Ecto neural progenitor cell (in vitro differentiated cells): ENCODE measurements at places on chromosomes 4 and X.

GRCh38 chr4:171583790-171584189 lies 229.4 kb upstream of the GALNTL6 start:
- no peak for DNase-seq

DNA sequence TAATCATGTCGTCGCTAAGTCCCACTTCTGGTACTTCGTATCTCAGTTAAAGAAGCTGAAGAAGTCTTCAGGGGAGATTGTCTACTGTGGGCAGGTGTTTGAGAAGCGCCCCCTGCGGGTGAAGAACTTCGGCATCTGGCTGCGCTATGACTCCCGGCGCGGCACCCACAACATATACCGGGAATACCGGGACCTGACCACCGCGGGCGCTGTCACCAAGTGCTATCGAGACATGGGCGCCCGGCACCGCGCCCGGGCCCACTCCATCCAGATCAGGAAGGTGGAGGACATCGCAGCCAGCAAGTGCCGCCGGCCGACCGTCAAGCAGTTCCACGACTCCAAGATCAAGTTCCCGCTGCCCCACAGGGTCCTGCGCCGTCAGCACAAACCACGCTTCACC lies 11.3 kb downstream of the PNCK start:
- DNase-seq: peak; percentile 65

DNA sequence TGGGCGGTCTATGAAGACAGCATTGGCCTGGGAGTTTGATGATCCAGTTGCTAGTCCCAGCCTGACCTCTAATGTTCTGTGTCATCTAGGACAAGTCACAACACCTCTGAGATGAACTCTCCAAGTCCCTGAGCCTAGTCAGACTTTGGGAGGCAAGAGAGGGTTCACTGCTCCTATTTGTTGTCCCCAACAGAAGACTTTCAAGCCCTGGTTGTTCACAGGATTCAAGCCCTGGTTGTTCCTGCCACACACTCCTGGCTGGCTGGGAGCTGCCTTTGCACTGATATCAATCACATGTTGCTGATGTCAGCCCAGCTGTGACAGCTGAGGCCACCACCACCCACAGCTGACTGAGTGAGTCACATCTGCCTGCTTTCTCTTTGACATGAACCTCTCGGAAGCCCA lies 253.2 kb upstream of the RASGEF1B start:
- peak; percentile 55 for DNase-seq

DNA sequence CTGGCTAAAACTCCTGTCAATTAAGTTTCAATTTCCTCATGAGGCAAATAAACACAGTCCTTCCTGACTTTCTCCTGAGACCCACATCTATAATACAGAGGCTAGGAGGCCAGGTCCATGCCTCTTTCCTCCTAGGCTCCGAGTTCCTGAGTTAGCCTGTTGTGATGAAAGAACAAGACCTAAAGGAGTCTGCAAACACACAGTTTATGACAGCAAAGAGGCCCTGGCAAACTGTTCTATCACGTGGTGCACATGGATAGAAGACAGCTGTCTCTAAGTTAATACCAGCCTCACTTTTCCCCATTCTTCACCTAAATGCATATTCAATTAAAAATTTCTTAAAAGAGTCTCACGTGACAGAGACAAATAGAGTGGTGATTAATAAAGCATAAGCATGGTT lies 145.2 kb downstream of the TET2 start:
- DNase-seq: no peak

DNA sequence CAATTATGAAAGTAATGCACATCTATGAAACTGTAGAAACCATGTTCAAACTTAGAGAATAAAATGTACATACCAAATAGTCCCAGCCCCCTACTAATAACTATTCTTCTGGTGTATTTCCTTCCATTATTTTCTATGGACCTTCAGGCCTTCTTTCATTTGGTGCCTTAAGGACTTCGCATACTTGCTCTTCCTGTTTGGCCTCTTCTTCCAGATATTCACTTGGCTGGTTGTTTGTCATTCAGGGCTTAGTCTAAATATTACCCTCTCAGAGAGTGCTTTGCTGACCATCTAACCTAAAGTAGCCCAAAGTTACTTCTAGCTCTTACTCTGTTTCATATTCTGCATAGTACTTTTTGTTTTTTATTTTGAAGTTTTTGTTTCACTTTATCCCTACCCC lies 70.3 kb upstream of the ARMCX2 start:
- no peak for DNase-seq

GRCh38 chr4:35723973-35724372 lies 520.3 kb downstream of the ARAP2 start:
- DNase-seq: no peak

DNA sequence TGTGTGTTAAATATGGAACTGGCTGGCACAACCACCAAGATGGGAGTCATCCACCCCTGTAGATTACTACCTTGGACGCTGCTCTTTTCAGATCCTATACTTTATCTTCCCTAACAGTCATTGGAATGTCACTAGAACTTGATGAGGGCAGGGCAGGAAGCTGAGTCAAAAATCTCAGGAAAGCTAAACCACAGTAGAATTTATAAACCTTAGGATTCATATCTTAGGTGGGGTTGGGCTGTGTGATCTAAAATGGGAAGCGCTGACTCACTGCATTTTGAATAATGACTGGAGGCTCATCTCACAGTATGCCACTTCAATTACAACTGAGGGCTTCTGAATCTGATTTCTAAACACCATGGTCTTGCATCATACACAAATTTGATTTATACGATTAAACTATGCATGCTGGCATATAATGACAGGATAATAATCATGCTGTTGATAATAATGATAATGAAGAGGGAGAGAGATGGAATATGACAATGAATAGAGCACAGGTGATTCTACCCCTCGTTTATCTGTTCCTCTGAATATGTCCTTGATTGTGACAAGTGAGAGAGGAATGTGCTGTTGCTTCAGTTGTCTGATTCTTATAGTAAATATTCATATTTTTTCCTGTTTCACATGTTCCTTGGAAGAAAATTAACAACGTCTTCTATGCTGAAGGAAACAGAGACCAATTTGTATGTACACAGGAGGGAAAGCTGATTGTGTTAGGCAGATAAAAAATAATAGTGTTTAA lies 270.3 kb upstream of the HS3ST1 start:
- DNase-seq: no peak

GRCh38 chr4:104641418-104641817 lies 146.7 kb upstream of the CXXC4 start:
- no peak for DNase-seq

DNA sequence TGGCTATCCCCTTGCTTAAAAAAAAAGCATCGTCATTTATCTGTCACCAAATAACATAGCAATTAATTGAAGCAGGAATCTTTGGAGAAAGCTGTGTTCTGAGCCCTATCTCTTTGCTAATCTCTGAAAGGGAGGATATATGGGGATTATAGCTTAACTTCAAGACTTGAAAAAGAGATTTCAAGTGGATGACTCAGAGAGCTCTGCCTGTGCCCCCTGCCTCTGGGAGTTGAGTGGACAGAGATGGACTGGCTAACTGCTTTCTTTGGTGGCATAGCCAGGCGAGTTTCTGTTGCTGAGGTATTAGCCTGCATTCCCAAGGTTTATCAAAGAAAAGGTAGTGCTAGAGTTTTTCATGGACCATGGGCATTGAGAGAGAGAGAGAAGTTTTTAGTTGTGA lies 91.6 kb downstream of the DDIT4L start:
- no peak for DNase-seq

GRCh38 chrX:71107762-71108360 lies 1.3 kb upstream of the CXorf65 start:
- DNase-seq: no peak

- DNase-seq: no peak
These were observed 67.5 kb downstream of the RBM47 start for GRCh38 chr4:40562208-40562607.

- DNase-seq: no peak
These were observed 607.0 kb downstream of the TRAM1L1 start for GRCh38 chr4:116478343-116478742.

DNA sequence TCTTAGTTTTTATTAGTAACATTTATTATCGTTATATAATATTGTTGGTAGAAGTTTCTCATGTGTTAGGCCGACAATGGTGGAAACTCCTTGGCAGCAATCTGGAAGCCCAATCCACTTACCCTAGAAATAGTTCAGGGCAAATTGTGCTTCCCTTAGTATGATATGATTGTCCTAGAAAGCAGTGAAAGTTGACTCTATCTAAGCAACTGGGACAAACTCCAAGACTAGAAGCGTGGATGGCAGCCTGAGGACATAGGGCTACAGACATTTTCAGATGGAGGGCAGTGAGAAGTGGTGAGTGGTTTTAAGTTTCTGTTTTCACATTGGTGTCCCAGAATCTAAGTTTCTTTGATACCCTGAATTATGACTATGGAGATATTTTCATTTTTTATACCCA lies 63.3 kb upstream of the TRPC3 start:
- no peak for DNase-seq

GRCh38 chrX:153669174-153669890 lies 4.3 kb downstream of the PNCK start:
- DNase-seq: peak; percentile 60

GRCh38 chrX:106725931-106726330 lies 570 bp upstream of the RNF128 start:
- no peak for DNase-seq

DNA sequence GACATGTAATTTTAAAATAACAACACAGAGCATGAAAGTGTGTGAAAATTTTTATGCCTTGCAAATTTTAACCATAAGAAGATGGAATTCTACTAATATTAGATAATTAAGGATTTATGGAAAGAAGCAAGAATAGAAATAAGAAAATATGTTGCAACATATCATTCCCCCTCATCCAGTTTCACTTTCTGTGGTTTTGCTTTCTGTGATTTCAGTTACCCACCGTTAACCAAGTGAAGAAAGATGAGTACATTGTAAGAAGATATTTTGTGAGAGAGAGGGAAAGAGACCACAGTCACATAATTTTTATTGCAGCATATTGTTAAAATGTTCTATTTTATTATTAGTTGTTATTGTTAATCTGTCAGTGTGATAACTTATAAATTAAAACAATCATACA lies 77.9 kb downstream of the ADAM29 start:
- no peak for DNase-seq

- DNase-seq: no peak
These were observed 62.4 kb downstream of the AFF2 start for GRCh38 chrX:148562846-148563245.

- no peak for DNase-seq
These were observed 671.7 kb upstream of the NR3C2 start for GRCh38 chr4:149113804-149114430.

GRCh38 chrX:124737771-124738170 lies 391.4 kb downstream of the SH2D1A start:
- DNase-seq: no peak

- DNase-seq: no peak
These were observed 241.5 kb downstream of the MAML3 start for GRCh38 chr4:139912445-139912844.

GRCh38 chr4:76197971-76198410 lies 15.6 kb downstream of the SCARB2 start:
- no peak for DNase-seq

DNA sequence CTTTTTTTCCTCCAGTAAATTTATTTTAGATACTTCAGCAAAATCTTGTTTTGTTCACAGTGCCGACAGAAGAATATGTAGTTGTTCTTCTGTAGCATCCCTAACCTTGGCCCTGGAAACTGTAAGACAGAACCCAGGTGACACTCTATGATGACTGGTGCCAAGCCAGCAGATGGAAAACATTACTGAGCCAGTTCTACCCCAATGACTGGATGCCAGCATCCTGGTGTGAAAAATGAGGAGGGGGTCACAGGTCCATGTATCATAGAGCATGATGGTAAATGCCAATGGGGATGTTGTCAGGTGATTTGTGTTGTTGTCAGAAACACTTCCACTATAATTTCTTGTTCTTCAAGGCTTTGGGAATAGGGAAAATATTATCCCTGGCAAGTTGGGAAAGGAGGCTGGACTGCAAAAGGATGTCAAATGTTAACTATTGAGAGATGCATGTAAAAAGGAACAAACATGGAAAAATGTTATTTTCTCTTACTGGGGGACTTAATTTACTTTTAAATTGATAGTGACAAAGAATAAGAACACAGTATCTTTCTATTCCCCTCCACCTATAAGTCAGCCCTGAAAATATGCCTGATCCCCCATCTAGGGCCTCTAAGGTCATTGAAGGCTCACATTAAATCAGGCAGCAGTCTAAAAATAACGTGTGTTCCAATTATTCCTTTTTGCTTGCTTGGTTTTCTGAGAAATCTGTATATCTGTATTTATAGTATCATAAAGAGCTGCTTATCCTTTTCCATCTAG lies 159.8 kb downstream of the RASL11B start:
- DNase-seq: no peak

DNA sequence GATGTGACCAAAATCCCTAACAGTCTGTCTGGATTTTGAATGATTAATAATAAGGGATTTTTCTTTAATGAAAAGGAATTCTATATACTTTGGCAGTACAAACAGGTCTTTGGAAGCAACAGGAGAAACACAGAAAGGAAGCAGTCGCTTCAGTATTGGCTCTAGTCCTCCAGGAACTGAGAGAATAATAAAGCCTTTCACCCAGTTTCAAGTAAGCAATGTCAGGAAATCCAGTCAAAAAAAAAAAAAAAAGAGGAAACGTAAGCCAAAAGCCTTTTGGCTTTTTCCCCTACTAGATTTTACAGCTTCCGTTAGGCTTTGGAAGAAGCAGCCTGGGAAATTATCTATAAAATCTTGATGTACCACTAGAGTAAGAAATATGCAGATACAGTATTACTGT lies 61.7 kb upstream of the HDAC8 start:
- no peak for DNase-seq

DNA sequence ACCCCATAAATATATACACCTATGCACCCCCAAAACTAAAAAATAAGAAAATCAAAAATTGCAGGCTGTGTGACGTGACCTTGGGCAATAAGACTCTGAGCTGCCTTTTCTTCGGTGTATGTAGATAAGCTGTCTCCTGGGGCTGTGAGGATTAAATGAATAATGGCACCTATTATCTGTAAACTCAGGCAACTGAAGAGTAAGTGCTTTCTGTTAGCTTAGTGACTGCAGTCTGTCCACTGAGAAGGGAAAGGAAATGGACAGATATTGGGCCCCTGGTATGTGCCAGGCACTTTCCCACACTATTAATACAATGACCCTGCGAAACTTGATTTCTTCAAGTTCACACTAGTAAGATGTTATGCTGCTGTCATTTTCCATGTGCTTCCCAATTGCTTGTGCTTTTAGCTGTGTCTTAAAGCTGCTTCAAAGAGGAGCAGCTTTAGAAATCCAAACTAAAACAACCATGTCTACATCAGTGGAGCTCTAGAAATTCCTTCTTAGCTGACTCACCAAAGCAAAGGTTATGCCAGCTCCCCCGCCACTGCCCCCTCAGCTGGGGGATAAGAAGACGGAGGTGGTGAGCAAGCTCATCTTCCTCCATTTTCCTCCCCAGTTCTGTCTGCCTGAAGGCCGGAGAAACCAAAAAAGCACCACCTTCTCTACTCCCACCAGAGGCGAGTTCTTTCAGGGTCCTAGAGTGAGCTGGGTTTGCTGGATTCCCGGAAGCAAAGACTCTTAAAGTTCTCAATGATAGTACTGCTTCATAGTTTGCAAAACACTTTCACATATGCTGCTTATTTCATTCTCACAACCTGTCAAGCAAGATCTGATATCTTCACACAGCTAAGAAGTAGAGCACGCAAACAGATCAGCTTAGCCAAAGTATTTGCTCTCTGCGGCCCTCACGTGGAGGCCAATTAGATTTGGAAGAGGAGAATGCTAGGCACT lies 8.8 kb upstream of the DGAT2L6 start:
- DNase-seq: no peak
